Activated gamma-delta T cell treated with anti-CD3 and anti-CD28 coated beads, Interleukin-2, amount 50 U/mL, for 16 hours (primary cell): ENCODE measurements at places on chromosomes 7 and 10.

DNA sequence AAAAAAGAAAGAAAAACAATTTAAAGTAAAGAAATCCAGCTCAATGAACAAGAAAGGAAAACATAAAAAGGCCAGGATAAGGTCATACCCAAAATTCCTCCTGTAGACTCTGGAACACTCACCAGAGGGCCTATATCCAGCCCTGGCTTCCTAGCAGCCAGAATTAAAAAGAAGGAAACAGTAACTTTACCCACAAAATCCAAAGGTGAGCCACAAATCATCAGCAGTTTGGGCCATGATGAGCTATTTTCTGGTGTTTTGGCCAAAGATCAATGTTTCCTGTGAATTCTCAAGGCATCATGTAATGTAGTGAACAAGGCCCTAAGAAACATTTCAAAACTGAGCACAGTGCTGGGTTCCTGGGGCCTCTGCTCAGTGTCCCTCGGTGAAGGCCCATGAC lies 87.8 kb downstream of the LARP4B start:
- DNase-seq, result no peak

DNA sequence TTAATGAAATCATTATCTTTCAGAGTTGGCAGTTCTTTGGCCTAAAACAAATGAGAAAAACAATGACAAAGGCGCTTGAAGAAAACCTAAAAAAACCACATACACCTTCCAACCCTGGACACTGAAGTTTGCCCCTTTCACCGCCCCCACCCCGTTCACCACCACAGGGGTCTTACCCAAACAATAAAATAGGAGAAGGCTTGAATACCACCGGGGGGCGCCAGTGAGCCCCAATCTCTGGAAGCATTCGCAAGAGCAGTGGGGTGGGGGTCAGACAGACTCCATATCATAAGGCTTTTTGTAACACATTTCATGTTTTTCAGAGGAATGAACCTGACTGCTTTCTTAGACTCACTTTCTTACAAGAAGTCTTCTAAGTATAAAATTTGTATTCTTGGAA lies 163.6 kb downstream of the PIP4K2A start:
- peak; percentile 59 for DNase-seq

DNA sequence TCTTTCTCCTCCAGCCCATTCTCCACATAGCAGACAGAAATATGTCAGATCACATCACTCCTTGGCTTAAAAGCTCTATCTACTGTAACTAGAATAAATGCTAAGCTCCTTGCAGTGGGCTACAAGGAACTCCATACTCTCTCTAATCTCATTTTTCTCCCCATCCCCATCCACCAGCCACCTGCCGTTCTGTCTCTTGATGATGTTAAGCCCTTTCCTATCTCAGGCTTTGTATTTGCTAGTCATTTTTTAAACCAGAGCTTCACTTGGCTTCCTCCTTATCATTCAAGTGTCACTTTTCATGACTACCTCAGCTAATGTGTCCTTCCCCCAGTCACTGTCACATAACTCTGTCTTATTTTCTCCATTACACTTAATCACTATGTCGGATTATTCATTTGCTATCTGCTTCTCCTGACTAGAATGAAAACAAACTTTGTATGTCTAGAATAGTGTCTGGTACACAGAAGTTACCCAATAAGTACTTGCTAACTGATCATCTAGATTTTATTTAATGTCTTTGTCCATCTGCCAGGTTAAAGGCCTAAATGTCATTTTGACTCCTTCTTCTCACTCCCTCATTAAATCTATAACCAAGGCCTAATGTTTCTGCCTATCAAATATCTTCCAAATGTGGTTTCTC lies 87.2 kb upstream of the RPA3 start:
- no peak for DNase-seq

GRCh38 chr7:148461392-148462179 lies 129.0 kb upstream of the C7orf33 start:
- DNase-seq, result no peak

DNA sequence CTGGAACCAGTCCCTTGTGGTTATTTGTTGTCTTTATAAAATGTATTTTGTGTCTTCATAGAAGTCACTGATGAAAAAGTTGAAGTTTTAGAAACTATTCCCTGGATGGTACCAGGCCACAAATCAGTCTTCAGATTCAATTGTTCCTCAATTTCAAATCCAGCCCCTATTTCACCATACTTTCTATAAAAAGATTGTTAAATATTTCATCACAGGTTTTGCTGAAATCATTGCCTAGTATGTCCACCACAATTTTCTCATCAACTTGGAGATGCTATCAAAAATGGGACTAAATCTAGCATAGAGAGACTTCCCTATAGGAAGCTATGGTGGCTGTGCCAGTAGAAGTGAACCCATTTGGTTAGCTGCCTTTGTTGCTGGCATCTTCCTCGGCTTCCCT lies 118.5 kb downstream of the RAB18 start:
- DNase-seq, result no peak

GRCh38 chr7:86939197-86939814 lies 120.1 kb downstream of the ELAPOR2 start:
- peak; percentile 15 for DNase-seq

DNA sequence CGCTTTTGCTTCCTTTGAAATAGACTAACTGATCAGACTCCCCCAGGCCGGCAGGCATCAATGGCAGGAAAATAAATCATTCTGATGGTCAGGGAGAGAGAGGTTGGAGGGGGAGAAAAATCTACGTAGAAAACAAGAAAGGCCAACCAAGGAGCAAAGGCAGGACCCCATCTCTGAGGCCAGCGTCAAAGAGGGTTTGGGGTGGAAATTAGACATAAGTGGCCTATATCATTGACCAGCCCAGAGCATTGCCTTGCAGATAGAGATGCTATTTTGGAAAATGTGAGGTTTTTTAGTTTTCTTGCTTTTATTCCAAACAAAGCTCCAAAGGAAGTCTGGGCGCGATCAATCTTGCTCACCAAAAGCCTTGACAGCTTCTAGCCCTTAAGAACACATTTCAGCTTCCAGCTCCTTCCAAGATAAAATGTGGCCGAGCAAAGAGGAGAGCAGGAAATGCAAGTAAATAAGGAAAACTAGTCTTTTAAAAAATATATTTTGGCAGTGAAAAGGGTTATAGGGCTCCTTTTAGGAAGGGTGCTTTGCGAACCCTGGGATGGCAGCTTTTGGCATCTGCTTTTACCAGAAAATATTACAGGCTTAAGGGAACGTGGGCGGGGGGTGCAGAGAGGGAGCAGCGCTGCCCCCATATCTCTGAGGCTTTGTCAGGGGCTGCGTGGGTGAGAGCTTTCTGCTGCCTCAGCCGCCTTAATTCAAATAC lies 2.0 kb upstream of the HOXA2 start:
- DNase-seq, result no peak

DNA sequence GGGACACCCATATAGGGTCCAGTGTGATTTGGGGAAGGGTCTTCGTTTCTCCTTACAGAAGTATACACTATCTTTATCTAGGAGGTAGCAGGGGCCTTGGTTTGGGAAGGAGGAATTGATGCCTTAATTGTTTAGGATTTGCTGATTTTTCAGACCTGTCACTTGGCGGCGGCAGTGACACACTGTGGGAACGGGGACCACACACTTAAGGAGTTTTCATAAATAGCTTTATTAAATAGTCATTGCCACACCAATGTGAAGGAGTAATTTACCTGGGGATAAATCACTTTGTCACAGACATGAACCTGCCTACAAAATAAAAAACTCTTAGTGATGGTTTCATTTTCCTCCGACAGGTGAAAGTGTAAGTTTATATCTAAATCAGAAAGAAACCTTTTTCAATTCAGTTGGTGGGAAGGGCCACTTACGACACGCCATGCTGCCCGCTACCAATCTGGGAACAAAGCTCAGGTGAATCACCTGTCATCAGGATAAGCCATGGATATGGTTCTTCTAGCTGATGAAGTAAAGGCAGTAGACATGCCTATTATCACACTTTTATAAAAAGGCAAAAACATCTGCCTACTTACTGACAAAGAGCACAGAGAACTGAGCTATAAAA lies 12.3 kb upstream of the ENO4 start:
- no peak for DNase-seq

GRCh38 chr10:109633846-109634245 lies 289.5 kb downstream of the XPNPEP1 start:
- no peak for DNase-seq

DNA sequence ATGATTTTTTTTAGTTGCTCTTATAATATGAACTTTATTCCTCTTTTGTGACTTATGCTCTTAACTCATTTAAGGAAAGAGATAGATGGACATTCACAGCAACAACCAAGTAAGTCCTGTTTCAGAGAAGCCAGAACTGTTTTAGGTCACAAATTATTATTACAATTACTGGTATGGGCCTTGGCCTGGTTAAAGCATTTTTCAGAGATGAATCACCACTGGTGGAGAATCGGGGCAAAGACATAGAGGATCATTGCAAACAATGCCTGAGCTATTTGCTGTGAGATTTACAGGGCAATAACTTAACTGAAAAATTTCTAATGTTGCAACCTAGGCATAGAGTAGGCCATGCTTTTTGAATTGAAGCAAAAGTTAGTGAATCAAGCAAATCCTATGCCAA lies 138.0 kb upstream of the YAE1 start:
- DNase-seq, result no peak

- no peak for DNase-seq
These were observed 384.0 kb downstream of the KCNMA1 start for GRCh38 chr10:77253556-77254064.

- DNase-seq, result no peak
These were observed 584.0 kb upstream of the GHITM start for GRCh38 chr10:83555264-83555663.

DNA sequence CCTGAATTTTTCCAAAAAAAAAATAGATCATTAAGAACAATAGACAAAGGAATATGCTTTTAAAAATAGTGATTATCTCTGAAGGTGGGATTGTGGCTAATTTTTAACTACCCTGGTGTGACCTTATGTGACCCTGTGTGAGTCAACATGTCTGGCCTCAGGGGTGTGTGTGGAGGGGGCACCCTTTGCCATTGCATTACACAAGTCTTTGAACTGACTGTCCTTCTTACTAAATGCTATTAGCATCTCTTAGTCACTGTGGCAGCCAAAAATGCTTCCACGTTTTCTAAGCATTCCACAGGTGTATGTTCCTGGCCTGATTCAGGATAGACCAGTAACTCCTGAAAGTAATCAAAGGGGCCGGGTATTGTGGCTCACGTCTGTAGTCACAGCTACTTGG lies 175.4 kb downstream of the MGMT start:
- DNase-seq, result no peak

GRCh38 chr7:30464231-30464671 lies 14.3 kb downstream of the NOD1 start:
- no peak for DNase-seq

DNA sequence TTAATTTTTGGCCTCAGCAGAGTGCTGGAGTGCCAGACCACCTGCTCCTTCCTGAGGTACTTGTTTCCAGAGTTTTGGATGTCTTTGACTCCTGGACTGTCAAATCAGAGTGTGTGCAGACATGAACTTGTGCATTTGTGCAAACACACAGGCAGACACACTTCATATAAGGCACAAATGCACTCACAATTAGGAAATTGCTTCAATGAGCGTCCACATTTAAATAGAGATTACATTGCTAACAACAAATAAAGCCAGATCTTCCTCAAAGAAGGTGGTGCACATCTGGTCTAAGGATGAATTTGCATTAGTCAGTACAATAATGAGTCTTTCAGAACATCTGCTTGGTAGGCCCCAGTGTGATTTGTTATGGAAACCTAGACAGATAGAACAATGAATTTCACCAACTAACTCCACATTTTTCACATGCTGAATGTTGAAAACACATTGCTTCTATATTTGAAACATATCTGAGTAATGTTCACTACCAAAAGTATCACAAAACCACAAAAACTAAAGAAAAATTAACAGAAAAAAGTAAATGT lies 266.7 kb upstream of the INHBA start:
- DNase-seq, result no peak

GRCh38 chr7:17299483-17299991 lies 1.1 kb downstream of the AHR start:
- no peak for DNase-seq

DNA sequence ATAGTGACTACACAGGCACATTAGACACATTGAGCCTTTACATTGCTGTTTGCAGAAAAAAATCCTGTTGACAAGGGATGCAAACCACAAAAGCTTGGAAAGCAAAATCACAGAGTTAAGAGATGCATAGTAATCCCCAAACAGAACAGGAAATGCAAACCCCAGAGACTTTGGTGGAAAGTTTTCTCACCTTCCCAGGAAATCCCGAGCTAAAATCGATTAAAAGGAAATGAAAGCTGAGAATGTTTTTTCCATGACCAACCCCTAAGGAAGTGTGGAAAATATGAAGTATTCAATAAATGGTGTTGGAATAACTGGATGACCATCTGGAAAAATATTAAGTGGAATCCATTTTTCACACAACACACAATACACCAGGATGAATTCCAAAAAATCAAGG lies 598.7 kb downstream of the GRID1 start:
- DNase-seq, result no peak

GRCh38 chr10:125129076-125129458 lies 31.3 kb downstream of the CTBP2 start:
- no peak for DNase-seq

DNA sequence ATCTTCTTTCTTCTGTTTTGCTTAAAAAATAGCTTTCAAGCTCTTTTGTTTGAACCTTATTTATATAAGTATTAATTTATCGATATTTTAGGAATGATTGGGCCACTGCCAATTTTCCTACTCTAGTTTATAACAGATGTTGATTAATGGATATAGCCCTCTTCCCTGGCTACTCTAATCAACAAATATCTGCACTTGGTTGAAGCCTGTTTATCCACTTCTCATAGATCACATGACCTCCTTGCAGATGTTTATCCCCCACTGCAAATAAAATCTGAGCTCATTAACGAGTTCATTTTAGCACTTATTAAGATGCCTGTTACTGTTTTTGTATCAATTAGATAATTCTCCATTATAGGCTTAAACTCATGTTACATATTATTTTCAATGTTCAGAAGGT lies 715.3 kb downstream of the CNTNAP2 start:
- DNase-seq, result no peak

DNA sequence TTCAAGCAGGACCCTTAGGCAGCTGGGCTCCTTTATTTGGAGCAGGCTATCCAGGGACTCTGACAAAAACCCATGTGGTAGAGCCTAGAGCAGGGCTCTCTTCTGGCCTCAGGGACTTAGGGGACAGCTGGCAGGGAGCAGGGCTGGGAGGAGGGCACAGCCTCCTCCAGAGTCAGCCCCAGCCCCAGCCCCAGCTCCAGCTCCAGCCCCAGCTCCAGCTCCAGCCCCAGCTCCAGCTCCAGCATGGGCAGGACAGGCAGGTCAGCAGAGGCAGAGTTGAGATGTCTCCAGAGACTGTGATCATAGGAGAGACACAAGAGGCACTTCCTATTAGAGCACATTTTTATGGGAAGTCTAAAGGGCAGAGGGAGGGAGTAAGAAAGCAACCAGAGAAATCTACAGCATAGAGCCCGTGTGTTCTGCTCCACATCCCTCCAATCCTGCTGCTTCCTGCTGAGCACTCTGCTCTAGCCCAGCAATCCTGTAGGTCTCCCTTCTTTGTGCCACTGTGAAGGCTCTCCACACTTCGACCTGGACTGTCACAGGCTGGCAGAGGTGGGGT lies 13.3 kb upstream of the C10orf53 start:
- no peak for DNase-seq
